ENCODE measurements at places on chromosomes 16 and 17.

GRCh38 chr16:53953336-53953735 lies 249.4 kb downstream of the FTO start:
- peaks cover 6% of the 10 kb centered on the region for H3K36me3 ChIP-seq

GRCh38 chr17:82160075-82160474 lies 52.6 kb downstream of the CCDC57 start:
- DNase-seq: no peak
- no peaks in the 10 kb centered on the region for H3K27me3 ChIP-seq
- no peaks in the 10 kb centered on the region for H3K4me1 ChIP-seq
- H3K27ac ChIP-seq: no peak overlapping the region
- no peaks in the 10 kb centered on the region for H3K36me3 ChIP-seq
- H3K4me3 ChIP-seq: no peak overlapping the region

DNA sequence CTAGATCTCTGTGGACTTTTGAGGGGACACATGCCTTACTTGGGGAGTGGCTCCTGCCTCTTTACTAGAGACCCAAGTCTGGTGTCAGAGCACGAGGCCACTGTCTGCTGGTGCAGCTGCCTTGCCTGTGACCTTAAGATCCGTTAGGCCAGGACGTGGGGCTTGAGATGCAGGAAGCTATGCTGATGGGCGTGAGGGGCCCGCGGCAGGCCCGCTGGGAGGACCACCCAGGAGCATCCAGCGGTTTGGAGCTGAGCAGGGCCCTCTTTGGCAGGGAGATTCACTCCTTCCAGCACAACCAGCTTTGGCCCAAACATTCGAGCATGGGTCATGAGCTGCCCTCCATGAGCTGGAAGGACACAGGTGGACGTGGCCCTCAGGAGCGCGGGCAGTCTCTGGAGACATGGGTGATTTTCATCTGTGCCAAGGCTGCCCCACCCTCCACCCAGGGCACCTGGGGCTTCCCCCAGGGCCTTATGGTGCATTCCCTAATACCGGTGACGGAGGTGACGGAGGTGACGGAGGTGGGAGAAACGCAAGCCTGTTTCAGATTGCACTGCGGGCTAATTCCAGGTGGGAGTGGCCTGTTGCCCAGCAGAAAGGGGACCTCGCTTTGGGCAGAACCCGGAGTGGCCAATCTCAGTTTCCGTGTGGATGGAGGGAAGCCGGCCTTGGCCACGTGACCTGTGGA lies 12.7 kb downstream of the LGALS3BP start:
- no peaks in the 10 kb centered on the region for H3K27me3 ChIP-seq
- peaks cover 12% of the 10 kb centered on the region for H3K36me3 ChIP-seq
- no peak overlapping the region for H3K27ac ChIP-seq
- H3K4me1 ChIP-seq: peaks cover 5% of the 10 kb centered on the region
- no peak for DNase-seq
- H3K4me3 ChIP-seq: no peak overlapping the region

GRCh38 chr16:80526418-80527061 lies 14.3 kb upstream of the DYNLRB2 start:
- no peak overlapping the region for H3K4me3 ChIP-seq
- H3K36me3 ChIP-seq: no peaks in the 10 kb centered on the region
- peak; percentile 66 for DNase-seq
- no peak overlapping the region for H3K27ac ChIP-seq
- H3K27me3 ChIP-seq: no peaks in the 10 kb centered on the region

DNA sequence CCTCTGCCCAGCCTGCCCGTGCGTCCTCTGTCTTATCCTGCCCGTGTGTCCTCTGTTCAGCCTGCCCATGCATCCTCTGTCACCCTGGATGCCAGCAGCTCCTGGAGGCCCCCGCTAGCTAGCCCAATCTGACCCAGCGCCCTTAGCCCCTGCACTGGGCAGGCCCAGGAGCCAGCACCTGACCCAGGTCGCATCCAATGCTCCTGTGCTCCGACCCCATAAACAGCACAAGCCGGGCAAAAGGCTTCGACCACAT lies 13.1 kb downstream of the CDH15 start:
- no peak for DNase-seq
- peaks cover 28% of the 10 kb centered on the region for H3K27me3 ChIP-seq
- no peak overlapping the region for H3K4me3 ChIP-seq
- H3K36me3 ChIP-seq: no peaks in the 10 kb centered on the region
- peaks cover 12% of the 10 kb centered on the region for H3K4me1 ChIP-seq
- H3K27ac ChIP-seq: no peak overlapping the region

DNA sequence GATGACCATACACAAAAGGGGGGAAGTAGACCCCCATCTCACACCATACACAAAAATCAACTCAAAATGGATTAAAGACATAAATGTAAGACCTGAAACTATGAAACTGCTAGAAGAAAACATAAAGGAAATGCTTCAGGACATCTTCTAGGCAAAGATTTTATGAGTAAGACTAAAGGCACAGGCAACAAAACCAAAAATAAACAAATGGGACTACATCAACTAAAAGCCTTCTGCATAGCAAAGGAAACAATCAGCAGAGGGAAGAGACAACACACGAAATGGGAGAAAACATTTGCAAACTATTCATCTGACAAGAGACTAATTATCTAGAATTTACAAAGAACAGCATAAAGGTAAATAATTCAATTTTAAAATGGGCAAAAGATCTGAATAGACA lies 152.1 kb downstream of the AXIN2 start:
- H3K27me3 ChIP-seq: peaks cover 7% of the 10 kb centered on the region
- H3K4me3 ChIP-seq: no peak overlapping the region
- H3K27ac ChIP-seq: no peak overlapping the region
- DNase-seq: no peak
